ENCODE measurements at places on chromosomes 2 and 18.
A peak's percentile ranks its signal among the peaks of the same experiment; 100 is the strongest.

DNA sequence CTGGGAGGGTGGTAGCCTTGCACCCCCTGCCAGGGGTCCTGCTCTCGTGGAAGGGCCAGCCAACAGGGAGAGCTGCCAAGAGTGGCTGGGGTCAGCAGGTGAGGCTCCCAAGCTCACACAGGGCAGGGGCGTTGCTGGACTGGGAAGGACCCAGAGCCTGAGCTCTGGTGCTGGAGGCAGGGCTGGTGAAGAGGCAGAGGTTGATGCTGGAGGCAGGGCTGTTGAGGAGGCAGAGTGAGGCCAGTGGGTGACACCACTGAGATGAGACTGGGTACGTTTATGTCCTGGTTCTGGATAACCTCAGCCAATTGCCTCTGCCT, 7.0 kb downstream of the ADRA2B start:
- DNase-seq: no peak

DNA sequence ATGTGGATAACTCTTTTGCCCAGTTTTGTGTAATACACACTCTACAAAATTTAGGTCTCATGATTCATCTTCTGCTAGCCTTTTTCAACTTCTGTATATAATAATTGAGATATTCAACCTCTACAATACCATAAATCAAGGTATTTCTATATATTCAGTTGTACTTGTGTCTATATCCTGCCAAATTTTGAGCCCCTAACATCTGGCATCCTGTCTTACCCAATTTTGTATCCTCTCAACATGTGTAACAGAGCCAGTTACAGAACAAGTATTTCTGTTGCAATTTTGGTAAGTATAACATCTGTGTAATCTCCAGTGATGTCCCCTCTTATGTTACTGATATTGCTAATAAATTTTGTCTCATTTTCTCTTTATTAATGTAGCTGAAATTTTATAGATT, 145.8 kb downstream of the TRIB2 start:
- DNase-seq: no peak

DNA sequence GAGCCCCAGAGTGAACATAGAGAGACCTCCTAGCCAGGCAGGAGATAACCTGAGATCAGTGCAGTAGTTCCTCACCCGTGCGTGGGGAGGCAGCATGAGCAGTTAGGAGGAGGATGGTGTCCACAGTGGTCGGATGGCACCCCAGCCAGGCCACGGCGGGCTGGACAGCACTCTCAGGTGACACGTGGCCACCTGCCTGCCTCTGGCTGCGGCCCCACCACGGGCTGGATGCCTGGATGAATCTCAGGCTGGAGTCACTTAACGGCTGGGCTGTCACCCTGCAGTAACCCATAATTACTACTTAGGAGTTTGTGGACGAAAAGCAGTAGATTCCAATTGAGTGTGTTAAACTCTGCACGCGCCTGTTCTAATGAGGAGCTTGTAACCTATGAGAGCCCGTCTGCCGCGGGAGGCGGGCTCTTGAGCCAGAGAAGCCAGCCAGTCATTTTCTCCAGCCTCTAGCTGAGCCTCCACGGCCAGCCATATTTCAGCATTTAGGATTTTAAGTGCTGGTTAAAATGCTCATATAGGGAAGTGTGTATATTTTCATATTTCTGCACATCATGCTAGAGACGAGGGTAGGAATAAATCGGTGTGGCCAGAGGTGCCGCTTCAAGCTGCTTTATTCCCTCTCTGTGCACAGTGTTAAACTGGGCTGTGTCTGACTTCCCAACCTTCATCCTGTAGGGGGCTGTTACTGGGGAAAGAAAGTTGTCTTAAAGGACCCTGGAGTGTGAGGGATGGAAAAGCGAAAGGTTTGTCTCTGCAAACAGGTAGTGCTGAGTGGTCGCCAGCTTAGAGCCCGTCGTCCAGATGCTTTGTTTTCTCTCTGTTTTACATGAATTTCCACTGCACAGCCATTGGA, 144.0 kb downstream of the GLI2 start:
- no peak for DNase-seq

GRCh38 chr18:49591775-49592174, 29.9 kb downstream of the LIPG start:
- DNase-seq: no peak

DNA sequence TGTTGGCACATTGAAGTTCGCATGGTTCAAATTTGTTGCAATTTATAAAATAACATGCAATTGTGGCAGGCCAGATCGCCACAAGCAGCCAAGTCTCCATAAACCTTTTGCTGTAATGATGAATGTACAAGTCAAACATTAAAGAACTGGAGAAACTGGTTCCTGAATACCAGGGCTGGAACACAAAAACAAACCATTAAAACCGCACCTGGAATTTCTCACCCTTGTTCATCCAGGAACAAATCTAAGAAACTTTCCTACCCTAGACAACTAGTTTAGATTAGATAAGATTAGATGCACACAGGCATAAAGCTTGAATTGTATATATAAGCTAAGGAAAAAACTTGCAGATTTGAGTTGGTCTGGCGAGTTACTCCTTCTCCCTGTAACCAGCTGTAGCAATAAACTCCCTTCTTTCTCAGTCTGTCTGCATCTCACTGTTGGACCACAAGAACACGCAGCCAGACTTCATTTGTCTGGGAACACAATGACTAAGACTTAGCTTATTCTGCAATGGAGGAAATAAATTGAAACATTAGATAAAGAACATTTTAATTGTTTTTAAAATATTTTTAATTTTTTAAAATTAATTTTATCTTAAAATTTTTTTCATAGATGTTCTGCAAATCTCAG, 1835.5 kb upstream of the LRRTM1 start:
- DNase-seq: no peak

DNA sequence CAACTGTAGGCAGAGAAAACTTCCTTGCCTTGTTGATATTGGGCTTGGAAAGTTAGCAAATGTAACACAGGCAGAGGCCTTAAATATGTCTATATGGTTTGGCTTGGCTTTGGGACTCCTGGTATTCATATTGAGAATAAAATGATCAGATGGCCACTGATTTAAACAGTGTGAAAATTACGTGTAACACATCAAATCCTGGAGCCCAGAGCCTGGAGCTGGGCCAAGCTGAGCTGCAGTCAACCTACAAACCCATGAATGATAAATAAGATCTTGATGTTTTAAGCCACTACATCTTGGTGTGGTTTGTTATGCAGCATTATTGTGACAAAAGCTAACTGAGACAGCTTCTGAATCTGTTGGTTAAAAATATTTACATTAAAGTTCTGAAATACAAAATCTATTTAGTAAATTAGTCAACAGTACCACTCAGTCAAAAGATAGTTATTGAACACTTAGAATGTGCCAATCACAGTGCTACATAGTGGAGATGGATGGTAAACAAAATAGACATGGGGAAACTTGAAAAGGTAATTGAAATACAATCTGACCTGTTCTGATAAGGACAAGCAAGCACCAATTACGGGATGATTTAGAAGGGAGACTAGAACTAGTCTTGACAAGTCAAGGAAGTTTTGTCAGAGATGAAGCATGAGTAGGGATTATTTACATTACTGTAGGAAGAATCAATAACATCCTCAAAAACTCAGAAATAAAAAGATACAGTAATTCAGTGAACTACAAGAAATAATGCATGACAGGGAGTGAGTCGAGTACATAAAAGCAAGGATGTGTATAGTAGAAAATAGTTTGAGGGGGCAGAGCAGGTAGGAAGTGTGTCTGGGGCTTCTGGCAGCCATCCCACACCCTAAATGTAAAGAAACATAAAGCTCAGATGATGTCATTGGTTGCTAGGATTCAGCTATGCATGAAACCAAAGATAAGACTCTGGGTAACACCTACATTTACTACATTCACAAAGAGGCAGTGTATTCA, 157.7 kb downstream of the HNMT start:
- DNase-seq: no peak

DNA sequence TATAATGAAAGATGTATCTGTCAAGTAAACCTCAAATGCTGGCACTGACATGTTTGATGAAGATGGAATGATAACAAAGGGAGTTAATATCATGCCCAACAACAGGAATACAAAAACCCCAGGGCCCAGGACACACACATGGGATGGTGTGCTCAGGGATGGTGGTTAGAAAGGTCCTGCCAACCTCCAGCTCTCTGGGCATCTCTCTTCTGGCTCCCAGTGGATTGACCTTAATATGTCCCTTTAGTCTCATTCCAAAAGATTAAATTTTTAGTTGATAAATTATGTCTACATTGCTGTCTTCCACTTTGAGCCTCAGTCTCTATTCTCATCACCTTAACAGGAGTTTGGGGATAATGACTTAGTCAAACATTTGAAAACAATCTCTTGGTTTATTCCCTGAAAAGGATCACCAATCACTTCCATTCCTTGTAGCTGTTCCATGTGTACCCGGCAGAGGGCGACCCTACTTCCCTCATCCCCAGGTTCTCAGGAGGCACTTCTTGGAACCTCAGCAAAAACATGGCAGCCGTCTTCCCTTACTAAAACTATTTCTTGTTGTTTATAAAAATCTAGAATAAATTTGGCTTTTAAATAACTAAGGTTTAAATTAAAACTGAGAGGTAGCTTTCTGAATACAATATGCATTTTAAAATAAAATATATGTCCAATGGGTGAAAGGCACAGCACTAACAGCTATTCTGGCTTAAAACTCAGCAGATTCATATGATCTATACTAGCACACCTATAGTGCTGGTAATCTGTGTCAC, 29.6 kb downstream of the MCEE start:
- DNase-seq: no peak

DNA sequence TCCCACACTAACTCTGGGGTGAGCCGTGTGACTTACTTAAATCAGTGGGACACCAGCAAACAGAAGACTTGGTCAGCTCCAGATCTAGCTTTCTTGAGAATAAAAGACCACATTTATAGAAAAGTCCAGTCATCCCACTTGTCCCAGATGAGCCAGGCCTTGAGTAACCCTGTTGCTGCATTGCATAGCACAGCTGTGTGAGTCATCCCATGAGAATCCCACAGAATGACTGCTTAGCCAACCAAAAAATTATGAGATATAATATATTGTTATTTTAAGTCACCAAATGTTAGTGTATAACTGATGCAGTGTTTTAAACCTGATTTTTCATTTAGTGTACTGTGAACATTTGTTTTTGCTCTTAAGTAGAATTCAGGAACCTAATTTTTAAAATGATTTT, 94.2 kb upstream of the FSHR start:
- DNase-seq: no peak

DNA sequence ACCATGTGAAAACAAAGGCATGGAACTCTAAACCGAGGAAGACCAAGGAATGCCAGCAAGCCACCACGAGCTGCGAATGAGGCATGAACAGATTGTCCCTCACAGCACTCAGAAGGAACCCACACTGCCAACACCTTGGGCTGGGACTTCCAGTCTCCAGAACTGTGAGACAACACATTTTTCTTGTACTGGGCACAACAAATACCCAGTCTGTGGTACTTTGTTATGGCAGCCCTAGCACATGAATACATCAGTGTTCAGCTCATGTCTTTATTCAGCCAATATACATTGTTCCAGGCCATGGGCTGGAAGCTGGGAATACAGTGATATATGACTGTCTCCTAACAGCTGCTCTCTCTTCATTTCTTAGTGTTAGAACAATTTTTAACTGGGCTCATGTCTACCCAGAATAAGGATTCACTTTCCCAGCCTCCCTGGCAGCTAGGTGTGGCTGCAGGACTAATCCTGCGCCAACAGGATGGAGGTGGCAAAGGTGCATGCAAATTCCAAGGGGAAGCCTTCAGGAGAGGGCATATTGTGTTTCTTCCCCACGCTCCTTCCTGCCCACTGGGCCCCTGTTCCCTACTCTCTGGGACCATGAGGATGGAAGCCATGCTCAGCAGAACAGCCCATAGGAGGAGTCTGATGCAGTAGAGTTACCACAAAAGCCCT, 59.6 kb downstream of the STPG4 start:
- no peak for DNase-seq

GRCh38 chr18:79506191-79507075, 110.7 kb downstream of the NFATC1 start:
- no peak for DNase-seq

GRCh38 chr2:175854665-175855064, 147.4 kb downstream of the LNPK start:
- no peak for DNase-seq

GRCh38 chr18:52150050-52150449, 189.9 kb upstream of the DCC start:
- no peak for DNase-seq

- DNase-seq: no peak
These were observed 177.7 kb upstream of the TWIST2 start for GRCh38 chr2:238670111-238670585.

GRCh38 chr2:44804406-44805265, 136.9 kb upstream of the SIX3 start:
- no peak for DNase-seq

GRCh38 chr2:240154606-240155005, 14.1 kb upstream of the OTOS start:
- no peak for DNase-seq

DNA sequence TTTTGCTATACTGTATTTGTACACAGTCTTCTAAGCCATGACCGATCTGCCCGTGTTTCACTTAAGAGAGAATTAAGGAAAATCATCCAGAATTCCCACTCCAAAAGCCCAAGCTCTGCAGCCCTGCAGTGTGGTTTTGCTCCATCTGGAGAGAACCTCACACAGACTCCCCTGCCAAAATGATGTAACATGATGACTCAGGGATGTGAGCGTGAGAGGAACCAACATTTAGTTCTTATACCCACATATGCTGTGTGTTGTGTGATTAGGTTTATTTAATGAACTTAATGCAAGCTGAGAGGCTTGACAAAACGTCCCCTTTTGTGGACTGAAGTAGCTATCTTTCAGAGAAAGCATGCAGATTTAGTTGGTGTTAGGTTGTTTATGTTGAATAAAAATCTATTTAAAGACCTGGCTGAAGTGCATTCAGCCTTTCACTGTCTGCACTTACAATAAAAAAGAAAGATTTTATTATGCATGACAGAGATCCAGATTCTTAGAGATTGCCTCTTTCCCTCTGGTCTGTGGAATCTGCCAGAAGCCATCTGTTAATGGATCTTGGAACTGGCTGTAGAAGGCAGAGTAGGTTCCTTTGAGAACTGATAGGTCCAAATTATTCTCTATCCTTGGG, 6.3 kb downstream of the RAB12 start:
- peak; percentile 90 for DNase-seq

- DNase-seq: peak; percentile 51
These were observed 260.5 kb downstream of the CCDC85A start for GRCh38 chr2:56444339-56444738.

GRCh38 chr2:190947141-190947540, 66.5 kb downstream of the GLS start:
- DNase-seq: no peak

DNA sequence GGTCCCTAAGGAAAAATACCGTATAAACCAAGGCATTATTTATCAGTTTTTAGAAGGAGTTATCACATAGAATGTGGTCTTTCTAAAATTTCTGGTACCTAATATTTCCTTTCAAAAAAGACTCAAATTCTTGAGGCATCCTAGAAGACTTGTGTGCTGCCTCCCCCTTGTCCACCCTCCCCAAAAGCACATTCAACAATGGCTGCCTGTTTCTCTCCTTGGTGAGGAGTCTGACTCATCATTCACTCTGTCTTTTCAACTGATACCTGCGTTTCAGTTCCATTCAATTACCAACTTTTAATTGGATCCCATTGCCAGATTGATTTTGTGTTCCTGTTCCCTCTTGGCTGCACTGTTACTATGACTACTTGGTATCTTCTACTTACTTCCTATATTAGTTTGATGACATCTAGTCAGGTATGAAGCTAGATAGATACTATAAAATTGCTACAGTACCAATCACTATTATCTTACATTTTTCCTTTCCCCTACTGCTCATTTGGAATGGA, 72.9 kb downstream of the XRCC5 start:
- no peak for DNase-seq

Measured in NCI-H446 treated with DMSO at 0.1 percent for 48 hours (cell line).